ENCODE measurements at places on chromosomes 12 and 14. TPM values are rescaled to one million over a fixed set of nuclear protein-coding genes. Genes with fewer than 3 reads are reported as not detected.

Gene TPH2
- 0.24 TPM for total RNA-seq

- DNase-seq: no peak
Observed at GRCh38 chr14:32028599-32028998, 48.5 kb upstream of the ARHGAP5 start.

- DNase-seq: no peak
Observed at GRCh38 chr14:80644826-80645225, 296.7 kb downstream of the CEP128 start.

DNA sequence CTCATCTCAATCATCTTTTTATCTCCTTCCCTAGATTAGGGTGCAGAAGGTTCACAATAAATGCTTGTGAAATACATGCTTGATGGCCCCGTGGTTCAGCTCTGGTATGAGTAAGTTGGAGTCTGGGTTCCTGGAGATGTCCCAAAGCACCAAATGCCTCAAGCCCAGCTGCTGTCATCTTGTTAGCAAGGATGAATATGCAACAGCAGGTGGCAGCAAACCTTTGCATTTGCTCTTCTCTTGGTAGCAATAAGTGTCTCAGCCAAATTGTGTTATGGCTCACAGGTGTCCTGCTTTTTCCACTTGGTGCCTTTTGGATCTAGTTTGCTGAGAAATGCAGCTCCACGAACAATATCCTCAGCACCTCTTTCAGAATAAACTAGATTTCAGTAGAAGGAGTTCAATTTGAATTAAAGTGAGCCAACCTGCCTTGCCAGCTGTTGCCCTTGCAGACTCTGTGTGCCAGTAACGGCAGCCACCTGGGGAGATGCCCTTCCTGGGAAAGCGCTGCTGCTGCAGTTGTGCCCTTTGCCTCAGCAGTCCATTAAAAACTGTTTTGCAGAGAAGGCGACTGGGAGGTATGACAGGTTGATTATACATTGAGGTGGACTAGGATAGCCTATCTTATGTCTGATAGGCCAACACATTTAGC lies 417.3 kb downstream of the SNAPC1 start:
- DNase-seq: peak; percentile 83

Gene SLC4A8
- 5.5 TPM for total RNA-seq

Gene GUCY2C
- total RNA-seq: 0.09 TPM

GRCh38 chr14:62682208-62682607 lies 363.1 kb downstream of the KCNH5 start:
- no peak for DNase-seq

DNA sequence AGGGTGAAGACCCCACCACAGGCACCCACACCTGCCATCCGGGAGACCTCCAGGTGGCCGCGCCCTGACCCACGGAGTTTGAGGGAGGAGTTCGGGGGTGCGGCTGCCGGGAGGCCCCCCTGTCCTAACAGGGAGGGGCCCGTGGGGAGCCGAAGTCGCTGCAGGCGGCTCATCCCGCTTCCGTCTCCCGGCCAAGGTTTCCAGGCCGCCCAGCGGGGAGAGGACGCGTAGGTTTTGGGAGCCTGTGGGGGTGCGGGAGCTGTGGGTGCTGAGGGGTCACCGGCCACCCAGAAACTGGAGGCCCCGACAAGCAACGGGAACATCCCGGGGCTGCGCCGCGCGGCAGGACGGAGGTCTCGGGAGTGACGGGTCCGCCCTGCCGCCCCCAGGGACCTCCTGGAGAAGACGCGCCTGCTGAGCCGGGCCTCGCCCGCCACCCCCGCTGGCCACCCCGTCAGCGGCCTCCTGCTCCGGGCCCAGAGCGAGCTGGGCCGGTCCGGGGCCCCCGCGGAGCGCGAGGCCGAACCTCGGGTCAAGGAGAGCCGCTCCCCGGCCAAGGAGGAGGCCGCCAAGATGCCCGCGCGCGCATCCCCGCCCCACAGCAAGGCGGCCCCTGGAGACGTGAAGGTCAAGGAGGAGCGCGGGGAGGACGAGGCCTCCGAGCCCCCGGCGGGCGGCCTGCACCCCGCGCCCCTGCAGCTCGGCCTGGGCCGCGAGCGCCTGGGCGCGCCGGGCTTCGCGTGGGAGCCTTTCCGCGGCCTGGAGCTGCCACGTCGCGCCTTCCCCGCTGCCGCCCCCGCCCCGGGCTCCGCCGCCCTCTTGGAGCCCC lies 27.6 kb downstream of the LRCOL1 start:
- DNase-seq: no peak

- DNase-seq: peak; percentile 44
Observed at GRCh38 chr12:32031109-32031508, 71.9 kb downstream of the RESF1 start.

GRCh38 chr12:62581288-62582064 lies 114.8 kb downstream of the MON2 start:
- DNase-seq: peak; percentile 51

Gene SLC25A47
- not detected for total RNA-seq

Gene KRT80
- 2.8 TPM for total RNA-seq

Gene CLEC7A
- total RNA-seq: 1.4 TPM

Gene FAIM2
- total RNA-seq: 0.10 TPM

GRCh38 chr12:59929110-59929509 lies 333.3 kb downstream of the SLC16A7 start:
- DNase-seq: peak; percentile 30

Gene FGD4
- total RNA-seq: 16.2 TPM

Gene STYK1
- total RNA-seq: 1.6 TPM

Gene PRR4
- total RNA-seq: 2.2 TPM

Gene GRIN2B
- total RNA-seq: 1.4 TPM

GRCh38 chr12:100661300-100661951 lies 87.9 kb downstream of the GAS2L3 start:
- DNase-seq: peak; percentile 51

DNA sequence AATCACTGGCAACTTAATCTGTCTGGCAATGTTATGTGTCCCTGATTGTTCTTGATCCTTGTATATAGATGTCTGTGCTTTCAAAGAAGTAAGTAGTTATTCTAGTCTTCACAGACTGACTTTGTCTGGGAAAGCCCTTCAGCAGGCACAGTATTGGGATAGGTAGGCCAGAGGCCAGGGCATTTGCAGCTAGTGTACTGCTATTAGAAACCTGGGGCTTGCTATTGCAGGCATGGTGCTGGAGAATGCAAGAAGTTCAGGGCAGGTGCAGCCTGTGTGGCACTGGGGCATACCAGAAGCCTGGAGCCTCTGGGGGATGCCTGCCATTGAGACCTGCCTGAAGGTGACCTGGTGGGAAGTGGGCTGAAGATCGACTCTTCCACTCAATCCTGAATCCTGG lies 96.3 kb downstream of the TMTC3 start:
- DNase-seq: no peak

DNA sequence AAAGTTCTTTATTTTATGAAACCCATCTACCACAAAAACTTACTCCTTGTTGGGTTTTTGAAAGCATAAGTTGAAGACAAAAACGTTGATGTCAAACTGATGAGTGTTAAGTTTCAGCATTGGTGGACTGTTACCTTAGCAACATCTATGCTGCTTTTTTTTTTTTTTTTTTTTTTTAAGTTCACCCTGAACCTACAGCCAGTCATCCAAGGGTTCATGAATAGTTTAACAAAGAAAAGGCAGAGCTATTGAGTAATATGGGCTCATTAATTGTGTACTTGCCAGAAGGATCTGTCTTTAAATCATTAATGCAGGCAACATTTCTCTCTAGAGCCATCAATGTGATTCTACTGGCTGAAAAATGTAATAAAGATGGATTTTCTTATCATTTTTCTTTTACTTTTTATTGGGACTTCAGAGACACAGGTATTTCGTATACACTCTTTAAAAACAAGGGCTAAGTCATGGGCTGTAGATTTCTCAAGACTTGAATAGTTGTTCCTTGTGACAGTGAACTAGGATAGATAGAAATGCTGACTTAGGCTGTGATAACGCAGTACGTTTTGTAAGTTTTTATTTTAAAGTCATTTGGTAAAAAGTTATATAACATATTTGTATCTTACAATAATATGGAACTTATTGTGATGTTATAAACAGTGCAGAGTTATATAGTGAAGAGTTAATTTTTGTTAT lies at the start of gene PTPRQ:
PTPRQ (plus strand) TSS at position 262 of the 693 bp plus-strand sequence; CDS start at position 373, 111 bp downstream.
- DNase-seq: peak; percentile 73

Gene PMCH
- not detected for total RNA-seq

Data from astrocyte (in vitro differentiated cells and primary cell).